Hematopoietic multipotent progenitor cell treated with erythropoietin and hydrocortisone succinate and interleukin-3 and kit ligand, for 8 days (in vitro differentiated cells): ENCODE measurements at places on chromosomes 6 and 20.

- no peak for DNase-seq
Observed at GRCh38 chr6:8180327-8181159, 78.2 kb upstream of the EEF1E1 start.

DNA sequence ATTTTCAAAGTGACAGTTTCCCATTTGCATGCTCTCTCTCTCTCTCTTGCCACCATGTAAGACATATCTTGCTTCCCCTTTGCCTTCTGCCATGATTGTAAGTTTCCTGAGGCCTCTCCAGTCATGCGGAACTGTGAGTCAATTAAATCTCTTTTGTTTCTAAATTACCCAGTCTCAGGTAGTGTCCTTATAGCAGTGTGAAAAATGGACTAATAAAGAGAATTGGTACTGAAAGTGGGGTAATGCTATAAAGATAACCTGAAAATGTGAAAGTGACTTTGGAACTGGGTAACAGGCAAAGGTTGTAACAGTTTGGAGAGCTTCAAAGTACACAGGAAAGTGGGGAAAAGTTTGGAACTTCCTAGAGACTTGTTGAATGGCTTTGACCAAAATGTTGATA lies 389.8 kb downstream of the GRIK2 start:
- DNase-seq: no peak

DNA sequence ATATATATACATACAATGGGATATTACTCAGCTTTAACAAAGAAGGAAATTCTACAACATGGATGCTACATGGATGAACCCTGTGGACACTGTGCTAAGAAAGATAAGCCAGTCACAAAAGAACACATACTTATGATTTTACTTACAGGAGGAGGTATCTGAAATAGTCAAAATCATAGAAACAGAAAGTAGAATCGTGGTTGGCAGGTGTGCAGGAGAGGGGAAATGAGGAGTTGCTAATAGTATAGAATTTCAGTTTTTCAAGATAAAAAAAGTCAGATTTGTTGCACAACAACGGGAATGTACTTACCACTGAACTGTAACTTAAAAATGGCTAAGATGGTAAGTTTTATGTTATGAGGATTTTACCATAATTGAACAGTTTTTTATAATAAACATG lies 706.3 kb downstream of the TFAP2A start:
- DNase-seq: no peak

DNA sequence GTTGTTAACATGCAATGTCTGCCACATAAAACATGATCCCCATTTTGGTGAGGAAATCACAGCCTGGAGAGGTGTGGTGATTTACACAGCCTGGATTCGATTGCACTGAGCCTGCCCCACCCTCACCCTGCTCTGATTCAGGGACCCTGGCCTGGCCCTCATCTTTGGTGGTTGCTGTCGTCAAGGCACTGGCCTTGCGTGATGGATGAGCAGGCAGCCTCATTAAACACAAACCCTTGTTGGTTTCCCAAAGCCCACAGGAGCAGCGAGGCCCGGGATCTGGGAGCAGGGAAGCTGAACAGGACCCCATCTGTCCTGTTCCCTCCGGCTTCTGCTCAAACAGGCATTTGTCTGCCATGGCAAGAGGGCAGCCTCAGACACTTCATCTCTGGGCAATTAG lies 70.8 kb downstream of the CHMP4B start:
- DNase-seq: no peak

- no peak for DNase-seq
Observed at GRCh38 chr20:44990957-44991356, 24.6 kb downstream of the STK4 start.

DNA sequence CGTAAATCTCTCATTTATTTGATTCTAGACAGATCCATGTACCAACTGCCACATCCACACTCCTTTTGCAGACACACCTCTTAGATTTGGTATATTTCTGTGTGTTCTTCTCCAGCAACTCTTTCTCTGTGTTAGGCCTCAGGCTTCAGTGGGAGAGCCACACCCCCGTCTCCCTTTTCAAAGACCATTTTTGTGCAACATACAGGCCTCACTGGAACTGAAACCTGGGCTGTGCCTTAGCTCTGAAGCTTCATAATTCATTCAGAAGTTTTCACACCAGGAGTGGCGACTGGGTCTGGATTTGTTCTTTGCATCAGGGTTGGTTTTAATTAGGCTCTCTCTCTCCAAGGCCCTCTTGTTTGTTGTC lies 170.2 kb downstream of the THBS2 start:
- DNase-seq: no peak

DNA sequence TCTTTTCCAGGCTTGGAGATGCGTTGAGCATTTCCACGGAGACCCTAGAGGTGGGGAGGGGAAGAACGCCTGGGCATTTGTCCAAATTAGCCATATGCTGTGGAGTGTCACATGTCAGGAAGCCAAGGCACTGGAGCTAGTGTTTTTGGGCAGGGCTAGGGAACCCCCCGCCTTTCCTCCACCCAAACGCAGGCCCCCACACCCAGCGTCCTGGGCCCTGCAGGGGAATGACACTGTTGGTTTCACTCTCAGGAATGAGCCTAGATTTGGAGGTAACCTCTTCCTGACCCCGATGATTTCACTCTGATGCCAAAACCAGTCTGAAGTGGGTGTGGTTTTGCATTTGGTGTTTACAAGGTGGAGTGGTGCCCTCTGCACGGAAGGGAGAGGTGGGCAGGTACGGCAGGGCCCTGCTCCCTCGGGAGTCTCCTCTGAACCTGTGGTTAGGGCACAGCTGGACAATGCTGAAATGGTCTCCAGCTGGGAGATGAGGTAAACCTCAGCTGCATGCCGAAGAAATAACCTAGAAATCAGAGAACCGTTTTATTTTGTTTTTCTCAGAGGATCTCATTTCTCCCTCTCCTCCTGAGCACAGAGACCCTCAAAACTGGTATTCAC lies 29.5 kb downstream of the MTHFD1L start:
- peak; percentile 18 for DNase-seq

DNA sequence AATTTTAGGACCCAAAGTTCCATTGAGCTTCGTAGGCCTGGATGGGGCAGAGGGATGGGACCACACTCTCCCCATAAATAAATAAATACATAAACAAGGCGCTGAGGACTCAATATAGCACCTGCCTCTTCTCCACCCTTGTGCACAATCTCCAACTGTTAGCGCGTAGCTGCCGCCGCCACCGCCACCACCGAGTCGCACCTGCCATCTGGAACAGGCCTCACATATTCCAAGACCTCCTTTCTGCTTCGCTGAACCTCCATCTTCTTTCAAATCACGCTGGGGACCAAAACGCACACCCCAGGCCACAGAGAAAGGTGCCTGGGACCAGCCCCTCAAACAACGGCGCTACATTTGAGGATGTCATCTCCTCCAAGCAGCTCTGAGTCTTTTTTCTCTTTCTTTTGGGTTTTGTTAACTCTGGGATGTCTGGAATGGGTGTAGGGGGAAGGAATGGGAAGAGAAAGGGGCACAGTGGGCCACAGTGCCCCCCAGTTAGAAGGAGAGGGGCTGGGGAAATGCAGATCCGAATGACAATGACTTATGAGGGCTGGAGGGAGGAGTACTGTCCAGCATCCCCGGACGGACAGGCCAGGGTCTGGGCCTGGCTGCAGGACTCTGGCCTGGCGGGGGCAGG lies 49.7 kb downstream of the NOL4L start:
- no peak for DNase-seq

DNA sequence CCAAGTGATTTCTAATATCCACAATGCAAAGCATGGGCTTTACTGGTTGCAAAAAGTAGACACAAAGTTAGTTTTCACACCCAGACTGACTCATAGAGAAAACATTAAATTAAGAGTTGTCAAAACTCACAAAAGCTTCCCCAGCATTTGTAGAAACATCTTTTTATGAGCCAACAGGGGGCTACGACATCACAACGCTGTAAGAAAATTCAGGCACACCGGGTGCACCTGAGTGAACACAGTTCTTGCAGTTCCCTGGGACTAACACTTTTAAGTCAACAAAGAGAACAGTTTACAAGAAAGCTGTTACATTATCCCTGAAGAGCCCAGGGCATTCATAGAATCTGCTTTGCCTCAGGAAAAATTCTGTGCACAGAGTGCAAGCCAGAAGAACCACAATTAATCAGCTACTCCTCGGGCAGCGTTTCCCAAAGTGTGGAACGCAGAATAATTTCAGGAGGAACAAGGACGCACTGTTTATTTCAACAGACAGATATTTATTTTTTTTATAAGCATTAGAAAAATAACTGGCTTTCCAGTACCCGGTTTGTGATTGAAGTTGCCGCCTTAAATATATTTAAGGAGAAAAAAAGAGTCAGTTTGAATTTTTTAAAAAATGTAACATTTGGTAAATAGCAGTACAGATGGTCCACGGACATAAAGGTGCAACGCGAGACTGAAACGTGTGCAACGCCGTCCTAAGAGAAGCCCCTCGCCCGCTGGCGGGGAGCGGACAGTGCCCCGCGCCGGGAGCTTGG lies 1.2 kb downstream of the NCOA5 start:
- DNase-seq: peak; percentile 30
